ENCODE measurements at places on chromosomes 6 and 20.

GRCh38 chr6:33786736-33787135 lies 2.2 kb downstream of the LEMD2 start:
- no peak for DNase-seq

GRCh38 chr20:24676978-24677370 lies 207.5 kb downstream of the SYNDIG1 start:
- no peak for DNase-seq

GRCh38 chr6:119079283-119079809 lies 882 bp upstream of the FAM184A start:
- DNase-seq = peak; percentile 36

- no peak for DNase-seq
These were observed 336.3 kb downstream of the CD83 start for GRCh38 chr6:14453712-14454472.

DNA sequence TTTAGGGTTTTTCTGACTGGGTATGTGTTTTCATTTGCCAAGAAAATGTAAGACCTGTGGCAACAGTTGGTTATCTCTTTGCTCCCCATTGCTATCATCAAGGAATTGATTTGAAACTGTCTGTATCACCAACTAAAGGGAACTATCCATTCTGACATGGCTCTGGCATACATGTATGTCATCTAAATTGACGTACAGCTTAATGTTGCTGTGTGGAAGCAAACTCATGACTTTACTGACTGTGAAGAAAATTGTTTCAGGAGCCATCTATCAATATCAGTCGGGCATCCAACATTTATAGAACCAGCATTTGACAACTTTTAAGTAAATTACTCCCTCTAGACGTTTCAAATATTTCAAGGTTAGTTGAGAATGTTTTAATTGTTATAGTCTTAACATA lies 555.8 kb upstream of the EPHA7 start:
- no peak for DNase-seq

GRCh38 chr20:54172856-54173652 lies 732 bp downstream of the CYP24A1 start:
- no peak for DNase-seq

- no peak for DNase-seq
These were observed 63.3 kb downstream of the MYLK4 start for GRCh38 chr6:2687456-2687855.

GRCh38 chr20:51542033-51542570 lies 417 bp downstream of the NFATC2 start:
- DNase-seq = no peak

GRCh38 chr20:17533396-17533795 lies 2.2 kb upstream of the BFSP1 start:
- DNase-seq = peak; percentile 40

DNA sequence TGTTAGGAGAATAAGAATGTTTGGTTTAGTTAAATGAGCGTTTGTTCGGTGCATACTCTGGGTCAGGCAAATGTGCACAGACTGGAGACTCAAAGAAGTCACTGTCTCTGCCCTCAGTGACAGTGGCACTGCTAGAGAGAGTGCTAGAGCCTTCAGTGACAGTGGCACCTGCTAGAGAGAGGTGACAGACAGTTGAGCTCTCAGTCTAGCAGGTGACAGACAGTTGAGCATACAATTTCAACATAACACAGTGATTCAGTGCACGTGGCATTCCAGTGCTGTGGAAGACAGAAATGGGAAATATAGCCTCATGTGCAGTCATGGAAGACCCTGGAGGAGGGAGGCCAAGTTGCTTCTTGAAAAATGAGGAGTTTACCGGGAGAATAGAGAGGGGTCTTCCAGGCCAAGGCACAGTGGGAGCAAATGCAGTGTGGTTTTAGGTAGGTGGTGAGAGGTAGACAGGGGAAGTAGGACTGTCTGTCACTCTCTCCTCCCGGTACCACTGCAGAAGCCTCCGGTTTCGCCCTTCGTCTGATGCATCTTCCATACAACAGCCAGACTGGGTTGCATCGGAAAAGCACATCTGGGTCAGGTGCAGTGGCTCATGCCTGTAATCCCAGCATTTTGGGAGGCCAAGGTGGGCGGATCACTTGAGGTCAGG lies 107.9 kb upstream of the CLDN20 start:
- DNase-seq = no peak

DNA sequence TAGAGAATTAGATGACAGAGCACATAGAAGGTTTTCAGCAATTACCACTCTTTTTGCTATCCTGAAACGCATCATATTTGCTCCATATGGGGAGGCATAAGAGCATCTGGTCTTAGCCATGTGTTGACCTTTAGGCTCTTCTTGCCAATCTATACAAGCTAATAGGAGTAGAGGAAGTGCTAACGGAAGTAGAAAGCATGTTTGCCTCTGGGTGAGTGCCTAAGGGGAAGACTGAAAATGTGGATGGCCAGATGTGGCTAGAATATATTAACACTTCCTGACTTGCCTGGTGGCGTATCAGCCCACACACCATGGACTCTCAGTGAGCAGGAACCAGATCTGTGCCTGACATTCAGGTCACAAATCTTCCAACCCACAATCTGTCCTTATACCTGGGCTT lies 136.3 kb downstream of the LRRC1 start:
- no peak for DNase-seq

GRCh38 chr6:53718597-53719460 lies 53.3 kb upstream of the KLHL31 start:
- peak; percentile 58 for DNase-seq

- DNase-seq = no peak
These were observed 181.9 kb downstream of the ERMARD start for GRCh38 chr6:169933251-169933821.

DNA sequence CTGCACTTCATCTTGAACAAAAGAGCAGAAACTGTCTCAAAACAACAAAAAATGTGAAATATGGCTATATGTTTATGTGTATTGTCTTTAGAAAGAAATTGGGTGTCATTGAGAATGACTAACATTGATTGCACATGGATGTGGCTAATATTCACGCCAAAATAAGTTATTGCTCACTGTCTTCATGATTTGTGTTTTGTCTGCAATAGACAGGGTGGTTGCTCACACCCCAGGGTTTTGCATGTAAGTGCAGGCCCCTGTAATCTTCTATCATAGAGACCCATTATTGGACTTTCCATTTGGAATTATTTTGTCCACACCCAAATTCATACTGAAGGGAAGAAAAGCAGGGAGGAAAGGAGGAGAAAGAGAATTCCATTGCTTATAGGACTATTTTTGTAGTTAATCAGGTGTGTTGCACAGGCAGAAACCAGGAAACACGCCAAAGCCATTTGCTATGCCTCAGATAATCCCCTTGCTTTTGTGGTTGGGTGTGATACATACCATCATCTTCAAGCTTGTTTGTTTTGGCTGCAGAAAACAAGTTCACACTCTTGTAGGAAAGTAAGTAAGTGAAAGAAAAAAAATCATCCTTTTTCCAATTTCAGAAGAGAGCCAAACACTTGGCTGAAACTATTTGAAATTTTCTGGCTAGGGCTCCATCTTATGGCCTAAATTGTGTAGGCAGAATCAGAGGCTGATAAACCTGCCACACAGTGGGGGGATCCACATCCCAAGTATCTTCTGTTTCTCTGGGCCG lies 214.1 kb downstream of the COL12A1 start:
- DNase-seq = peak; percentile 49

- DNase-seq = no peak
These were observed 327.0 kb downstream of the NRN1 start for GRCh38 chr6:5679691-5680090.

GRCh38 chr6:53701333-53702218 lies 36.0 kb upstream of the KLHL31 start:
- DNase-seq = no peak

- peak; percentile 18 for DNase-seq
These were observed at the start of gene CTSZ for GRCh38 chr20:59006864-59007664. Gene CTSZ (minus strand): TSS chr20:59007254. CDS start chr20:59007128, 126 bp downstream.

- no peak for DNase-seq
These were observed 3.8 kb downstream of the ACTR5 start for GRCh38 chr20:38752029-38752428.

DNA sequence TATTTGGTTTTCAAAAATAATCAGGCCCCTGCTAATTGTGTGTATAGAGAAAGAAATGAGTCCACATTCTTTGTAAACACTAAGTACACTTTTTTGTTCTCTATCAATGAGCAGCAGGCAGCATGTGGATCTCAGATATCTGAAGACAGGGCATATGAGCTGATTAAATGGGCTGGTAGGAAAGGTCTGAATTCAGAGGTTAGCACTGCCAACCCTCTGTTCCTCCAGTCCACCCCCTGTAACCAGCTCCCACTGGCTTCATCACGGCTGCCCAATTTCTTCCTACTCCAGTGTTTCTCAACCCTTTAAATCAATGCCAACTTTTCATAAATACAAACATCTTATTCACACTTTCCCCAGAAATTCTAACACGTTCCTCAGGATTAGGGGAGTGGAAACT lies 128.5 kb downstream of the TPBG start:
- DNase-seq = no peak

GRCh38 chr6:85126485-85127167 lies 323.3 kb upstream of the NT5E start:
- no peak for DNase-seq

DNA sequence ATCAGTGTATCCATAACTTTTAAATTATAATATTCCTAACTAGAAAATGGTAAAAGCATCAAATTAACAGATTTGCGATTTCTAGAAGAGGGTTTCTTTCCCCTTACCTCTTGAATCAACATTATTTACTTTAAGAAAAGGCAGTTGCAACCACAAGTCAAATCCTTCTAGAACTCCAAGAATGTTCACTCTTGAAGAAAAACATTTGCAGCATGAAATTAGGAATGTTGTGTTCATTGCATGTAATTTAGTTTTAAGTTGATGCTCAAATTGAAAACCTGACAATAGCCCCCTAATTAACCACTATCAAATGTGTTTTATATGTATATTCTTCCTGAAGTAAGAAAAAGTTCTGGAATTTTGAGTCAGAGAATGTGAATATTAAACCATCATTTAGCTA lies 2.3 kb upstream of the REV3L start:
- DNase-seq = no peak

DNA sequence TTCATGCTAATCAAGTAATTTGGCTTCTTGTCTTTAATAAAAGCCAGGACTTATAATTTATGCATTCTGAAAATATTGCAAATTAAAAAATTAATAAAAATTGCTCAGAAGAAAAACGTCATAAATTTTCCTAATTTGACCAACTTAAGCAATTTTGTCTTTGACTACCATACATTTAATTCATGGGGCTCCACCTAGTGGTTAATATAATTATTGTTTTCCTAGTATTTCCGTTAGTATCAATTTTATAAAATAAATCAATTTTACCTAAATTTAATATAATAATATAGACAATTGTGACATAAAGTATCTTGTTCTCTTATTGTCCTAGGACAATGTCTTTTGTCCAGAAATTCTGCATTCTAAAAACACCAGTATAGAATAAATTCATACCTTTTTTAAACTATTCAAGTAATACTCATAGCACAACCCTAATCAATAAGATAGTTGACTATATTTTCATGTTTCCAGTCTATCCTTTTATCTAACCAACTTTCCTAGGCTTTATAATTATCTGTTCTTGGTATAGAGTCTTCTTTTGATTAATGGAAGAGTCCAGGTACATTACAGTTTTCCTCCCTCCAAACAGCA lies 319.9 kb downstream of the TRDN start:
- no peak for DNase-seq

- no peak for DNase-seq
These were observed 332 bp downstream of the GRIK2 start for GRCh38 chr6:101393829-101394251.

DNA sequence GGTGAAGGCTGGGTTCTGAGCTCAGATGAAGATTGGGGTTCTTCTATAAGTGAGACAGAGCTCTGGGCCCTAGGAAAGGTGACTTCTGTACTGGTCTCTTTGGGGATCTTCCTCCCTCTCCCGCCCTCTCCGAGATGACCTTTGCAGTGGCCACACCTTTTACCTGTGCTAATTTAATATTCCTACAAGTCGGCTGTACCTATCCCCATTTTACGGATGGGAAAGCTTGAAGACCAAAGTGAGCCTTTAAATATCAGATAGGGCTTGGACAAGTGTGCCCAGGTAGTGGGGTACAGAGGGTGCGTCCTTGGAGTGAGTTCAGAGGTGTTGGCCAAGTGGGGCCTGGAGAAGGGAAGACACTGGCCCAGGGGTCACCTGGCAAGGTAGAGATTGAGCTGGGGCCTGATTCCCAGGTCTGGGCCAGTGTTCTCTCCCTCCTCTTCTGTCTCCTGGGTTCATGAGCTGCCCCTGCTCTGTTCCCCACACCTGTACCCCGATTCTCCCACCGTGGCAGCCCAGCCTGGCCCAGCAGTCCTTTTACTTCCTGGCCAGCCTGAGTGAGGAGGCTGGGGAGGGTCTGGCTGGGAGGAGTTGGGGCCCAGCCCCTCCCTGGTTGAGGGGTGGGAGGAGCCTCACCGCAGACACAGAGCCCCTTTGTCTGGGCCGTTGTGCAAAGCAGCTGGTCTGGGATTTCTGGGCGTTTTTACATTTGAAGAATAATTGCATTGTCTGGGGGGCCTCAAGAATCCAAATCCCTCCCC lies 152.1 kb upstream of the RNF24 start:
- no peak for DNase-seq

DNA sequence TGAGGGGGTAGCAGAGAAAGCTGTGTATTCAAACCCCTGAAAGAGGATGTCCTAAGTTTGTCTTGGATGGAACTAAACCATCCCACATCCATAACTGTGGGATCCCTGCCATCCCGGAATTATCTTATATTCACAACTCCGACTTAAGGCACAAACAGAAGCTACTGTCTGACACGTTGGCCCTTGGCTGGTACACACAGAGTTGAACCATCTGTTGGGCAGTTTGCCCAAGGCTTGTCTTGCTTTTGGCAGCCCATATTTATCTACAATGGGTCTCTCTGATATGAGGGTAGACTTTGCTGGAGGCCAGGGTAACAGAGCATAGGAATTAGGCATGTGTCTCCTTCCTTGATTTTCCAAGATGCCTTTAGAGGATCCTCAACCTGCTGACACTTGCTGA lies 116.6 kb upstream of the PROKR2 start:
- DNase-seq = no peak

- no peak for DNase-seq
These were observed 264.0 kb downstream of the LAMA2 start for GRCh38 chr6:129146902-129147301.

GRCh38 chr20:23118144-23118543 lies 32.0 kb upstream of the CD93 start:
- no peak for DNase-seq

DNA sequence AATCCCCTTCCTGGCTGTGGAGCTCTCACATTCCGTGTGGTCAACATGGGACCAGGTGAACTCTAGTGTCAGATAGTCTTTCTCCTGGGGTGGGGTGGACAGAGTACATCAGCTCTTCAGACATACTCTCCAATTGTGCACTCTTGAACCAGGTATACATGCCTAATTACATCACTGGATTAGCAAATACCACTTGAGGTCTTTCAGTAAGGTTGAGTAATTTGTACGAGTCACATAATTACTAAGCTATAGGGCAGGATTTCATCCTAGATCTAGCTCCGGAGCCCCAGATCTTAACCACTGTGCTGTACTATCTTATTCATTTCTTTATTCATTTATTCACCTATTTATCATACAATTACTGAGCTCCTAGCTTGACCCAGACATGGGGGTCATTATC lies 821.3 kb downstream of the TFAP2A start:
- no peak for DNase-seq
